ENCODE measurements at places on chromosomes 1 and 21.

DNA sequence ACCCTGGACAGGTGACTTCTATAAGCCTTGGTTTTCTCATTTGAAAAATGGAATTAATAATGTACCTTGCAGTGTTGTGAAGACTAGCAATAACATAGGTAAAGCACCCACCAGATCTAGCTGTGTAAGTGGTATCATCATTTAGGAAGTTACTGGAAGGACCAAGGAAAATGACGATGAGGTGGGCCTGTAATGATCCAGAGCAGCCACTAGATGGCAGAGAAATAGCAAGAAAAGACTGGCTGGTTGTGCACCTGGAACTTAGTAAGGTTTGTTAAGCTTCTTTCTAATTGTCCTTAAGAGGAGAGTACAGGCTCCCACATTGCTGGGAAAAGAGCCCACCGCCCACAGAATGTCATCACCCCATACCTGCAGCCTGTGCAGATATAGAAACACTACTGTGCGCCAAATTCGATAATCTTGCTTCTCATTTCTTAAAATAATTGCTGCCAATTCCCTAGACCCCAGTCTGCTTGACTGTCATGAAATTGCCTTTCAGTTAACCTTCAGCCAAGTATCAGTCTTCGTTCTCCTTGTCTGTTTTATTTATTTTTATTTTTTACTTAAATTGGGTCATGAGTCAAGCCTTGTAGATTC is 37.2 kb downstream of the WNT4 start:
- no peak for DNase-seq

DNA sequence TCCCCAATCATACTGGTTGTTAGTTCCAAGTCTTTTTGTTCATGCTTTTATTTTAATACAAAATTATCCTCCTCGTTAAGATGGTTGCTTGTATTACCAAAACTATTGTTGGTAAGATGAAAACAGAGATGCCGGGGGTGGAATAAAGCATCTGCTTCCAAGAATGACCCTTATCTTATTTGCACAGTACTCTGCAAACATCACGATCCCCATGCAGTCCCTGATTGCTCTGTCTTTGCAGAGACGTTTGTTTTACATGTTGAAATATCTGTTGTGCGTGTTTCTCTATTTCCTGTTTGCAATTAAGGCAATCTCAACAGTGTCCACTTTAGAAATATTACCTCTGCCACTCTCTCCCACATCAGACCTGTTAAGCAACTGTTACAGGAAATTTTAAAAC is 141.3 kb upstream of the NCAM2 start:
- DNase-seq = no peak

DNA sequence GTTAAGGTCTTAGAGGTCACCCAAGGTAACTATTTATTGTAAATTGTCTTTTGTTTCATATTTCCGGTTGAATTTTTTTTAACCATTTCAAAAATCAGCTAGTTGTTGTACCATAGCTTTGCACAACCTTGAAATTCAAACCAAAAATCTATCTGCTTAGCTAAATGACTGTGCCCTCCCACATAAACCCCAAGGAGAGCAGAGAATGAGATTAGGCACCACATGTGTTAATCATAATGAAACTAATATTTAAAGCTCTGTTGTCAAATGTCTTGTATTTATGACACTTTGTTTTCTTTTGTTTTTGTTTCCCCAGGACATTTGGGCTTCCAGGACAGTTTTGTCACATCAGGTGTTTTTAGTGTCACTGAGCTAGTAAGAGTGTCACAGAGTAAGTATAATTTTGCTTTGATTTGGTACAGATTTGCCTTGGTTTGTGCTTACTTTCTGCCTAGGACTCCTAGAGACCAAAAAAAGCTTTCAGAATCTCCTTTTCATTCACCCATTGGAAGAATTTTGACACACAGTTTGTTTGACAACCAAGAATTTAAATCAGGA is 249.9 kb downstream of the NFIA start:
- DNase-seq = no peak

DNA sequence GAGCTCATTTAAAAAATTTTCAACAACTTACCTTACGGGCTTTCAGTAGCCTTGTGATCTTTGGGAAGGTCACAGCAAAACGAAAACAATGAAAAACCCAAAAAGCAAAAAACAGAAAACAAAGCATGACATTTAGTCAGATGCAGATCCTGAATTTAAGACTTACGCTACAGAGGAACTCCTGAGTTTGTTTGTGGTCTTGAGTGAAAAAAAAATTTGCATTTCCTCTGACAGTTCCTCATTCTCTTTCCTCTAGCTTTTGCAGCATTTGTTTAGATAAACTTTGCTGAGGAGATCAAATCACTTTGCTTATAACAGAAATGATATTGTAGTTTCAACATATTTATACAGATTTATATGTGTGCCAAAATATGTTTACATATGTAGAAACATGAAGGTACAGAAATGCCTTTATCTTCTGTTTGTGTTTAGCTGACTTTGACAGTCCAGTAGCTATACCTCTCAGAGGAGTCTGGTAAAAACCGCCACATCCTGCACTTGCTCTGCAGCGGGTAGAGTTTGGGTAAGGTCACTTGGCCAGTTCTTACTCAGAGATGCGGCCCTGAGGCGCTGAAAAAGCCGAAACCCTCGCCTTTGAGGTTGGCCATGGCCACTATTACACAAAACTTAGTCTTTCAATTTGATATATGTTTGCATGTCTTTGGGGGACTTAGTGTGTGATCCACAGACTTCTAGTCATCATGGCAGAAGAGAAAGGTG is 142.5 kb downstream of the TNR start:
- no peak for DNase-seq

DNA sequence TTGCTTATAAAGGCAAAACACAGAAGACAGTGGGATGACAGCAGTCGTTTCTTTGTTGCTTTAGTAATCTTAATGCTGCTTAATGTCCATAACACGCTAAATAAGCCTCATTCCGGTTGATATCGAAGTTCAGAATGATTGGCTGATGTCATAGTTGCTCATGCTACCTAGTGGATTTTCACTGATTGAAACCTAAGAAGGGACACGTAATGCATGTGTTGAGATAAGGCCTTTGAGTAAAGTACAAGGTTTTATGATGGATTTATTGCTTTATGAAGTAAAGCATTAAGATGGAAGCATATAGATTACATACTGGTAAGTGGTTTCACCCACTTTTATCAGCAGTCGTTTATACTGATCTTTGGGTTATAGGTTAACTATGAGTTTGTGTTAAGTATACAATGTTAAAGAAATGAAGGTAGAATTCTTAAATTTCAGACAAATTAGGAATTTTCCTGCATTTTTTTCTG is 25.1 kb downstream of the IARS2 start:
- DNase-seq = no peak

DNA sequence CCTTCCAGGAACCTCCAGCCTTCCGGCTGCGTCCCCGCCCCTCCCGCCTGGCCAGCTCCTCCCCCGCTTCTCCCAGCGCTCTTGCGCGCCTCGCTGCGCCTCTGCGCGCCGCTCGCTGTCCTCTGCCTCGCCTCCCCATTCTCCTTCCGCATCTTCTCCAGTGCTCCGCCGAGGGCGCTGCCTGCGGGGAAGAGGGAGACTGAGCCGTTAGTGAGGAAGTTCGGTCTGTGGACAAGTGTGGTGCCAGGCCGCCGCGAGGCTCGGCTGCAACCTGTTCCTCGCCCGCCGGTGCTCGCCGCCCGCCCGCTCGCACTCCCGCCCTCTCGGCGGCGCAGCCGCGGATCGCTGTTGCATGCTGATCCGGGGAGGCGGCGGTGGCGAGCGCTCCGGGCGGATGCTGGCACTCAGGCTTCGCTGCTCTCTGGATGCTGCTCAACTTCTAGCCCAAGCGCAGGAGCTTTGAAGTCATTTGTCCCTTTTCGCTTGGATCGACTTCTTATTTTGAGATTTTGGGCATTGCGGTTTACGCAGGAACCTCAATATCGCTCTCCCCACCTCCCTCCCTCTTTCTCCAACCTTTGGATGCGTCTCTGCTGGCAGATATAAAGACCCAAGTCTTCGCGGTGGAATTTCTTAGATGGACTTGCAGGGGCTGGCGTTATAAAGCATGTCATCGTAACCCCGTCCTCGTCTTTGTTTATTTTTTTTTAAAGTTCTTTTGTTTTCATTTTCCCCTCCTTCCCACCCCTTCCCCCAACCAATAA is 614 bp upstream of the CACNA1E start:
- no peak for DNase-seq

GRCh38 chr1:218281285-218281684 is 3.8 kb upstream of the RRP15 start:
- DNase-seq = no peak

- no peak for DNase-seq
These were observed 291.1 kb upstream of the POU3F1 start for GRCh38 chr1:38337711-38338110.

DNA sequence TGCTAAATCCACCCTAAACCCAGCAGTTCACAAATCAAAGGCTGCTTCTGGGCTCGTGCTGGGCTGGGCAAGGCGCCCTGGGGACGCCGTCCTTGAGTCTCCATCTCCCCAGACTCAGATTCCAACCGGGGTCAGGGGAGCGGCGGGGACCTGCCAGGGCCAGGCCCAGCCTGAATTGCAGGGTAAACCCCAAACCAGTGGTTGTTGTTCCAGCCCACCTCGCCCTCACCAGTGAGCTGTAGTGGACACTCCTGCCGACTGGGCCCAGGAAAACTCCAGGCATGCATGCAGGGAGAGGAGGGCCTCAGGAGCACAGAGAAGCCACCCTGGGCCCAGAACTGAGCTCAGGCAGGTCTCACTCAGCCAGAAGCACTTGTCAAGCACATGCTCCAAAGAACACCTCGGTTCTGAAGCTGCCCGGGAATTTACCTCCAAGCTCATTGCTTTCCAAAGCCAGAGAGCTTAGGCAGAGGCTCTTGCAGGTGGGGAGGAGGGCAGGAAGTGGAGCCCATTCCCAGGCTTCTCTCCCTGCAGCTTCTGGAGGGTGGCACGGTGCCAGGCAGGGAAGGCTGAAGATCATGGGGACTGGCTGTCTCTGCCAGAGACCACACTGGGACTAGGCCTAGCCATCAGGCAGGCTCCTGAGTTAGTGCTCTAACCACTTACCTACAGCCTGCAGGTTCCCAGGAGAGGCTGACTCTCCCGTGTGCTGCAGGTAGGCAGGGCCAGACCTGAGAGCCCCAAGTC is 437.0 kb downstream of the MATN1 start:
- DNase-seq = no peak

DNA sequence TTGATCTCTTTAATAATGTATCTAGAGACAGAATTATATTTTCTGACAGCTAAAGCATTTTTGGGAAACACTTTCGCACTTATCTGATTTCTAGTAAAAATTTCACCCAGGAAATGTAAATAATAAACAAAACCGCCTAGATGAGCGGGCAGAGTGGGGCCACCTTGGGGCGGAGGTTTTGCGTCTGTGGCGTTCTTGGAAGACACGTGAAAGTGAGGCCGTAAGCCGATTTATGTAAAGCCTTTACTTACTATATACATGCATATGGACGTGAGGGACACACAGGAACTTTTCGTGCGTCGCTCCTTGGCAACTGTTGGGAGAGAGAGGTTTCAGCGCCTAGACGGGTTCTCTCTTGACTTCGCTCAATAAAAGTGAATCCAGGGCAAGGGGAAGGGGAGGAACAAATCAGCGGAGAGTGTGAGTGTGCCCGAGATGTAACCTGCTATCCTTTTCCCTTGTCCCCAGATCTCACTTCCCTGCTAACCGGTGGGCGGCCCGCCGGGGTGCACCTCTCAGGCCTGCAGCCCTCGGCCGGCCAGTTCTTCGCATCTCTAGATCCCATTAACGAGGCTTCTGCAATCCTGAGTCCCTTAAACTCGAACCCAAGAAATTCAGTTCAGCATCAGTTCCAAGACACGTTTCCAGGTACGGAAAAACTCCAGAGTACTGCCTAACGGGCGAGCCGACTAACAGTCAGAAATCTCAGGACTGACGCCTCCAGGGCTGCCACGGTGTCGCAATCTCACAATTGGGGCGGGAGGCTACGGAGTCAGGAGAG is 1.7 kb downstream of the HLX start:
- no peak for DNase-seq

- no peak for DNase-seq
These were observed 4.3 kb downstream of the CAMK1G start for GRCh38 chr1:209587789-209588188.

GRCh38 chr1:36769886-36770830 is 264.2 kb downstream of the GRIK3 start:
- DNase-seq = no peak

DNA sequence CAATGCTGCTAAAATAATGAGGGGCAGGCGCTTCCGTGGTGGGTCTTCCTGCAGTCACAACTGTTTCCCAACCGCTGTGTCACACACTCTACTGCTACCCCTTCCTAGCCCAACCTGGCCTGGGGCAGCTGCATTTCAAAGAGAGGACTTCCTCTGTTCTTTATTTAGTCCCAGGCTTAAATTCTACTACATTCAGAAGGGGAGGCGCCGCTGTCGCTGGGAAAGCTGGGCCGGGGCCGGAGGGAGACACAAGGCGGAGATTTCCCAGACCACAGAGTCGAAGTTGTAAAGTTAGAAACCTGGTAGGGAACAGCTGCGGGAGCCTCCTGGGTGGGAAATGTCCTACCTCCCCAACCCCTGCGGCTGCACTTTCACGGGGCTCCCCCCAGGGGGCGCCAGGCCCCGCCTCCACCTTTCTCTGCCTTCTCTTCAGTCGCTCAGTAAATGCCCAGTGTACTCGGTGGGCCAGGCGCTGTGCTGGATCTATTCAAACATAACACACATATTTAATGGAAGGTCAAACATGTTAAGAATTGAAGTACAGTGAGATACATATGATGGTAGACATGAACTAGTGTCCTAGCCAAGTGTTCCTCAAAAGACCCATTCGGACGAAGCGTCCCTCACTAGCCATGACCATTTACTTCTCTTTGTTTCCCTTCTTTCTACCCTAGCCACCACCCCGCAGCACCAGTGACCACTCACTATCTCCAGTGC is 23.1 kb downstream of the DYRK3 start:
- peak; percentile 42 for DNase-seq

DNA sequence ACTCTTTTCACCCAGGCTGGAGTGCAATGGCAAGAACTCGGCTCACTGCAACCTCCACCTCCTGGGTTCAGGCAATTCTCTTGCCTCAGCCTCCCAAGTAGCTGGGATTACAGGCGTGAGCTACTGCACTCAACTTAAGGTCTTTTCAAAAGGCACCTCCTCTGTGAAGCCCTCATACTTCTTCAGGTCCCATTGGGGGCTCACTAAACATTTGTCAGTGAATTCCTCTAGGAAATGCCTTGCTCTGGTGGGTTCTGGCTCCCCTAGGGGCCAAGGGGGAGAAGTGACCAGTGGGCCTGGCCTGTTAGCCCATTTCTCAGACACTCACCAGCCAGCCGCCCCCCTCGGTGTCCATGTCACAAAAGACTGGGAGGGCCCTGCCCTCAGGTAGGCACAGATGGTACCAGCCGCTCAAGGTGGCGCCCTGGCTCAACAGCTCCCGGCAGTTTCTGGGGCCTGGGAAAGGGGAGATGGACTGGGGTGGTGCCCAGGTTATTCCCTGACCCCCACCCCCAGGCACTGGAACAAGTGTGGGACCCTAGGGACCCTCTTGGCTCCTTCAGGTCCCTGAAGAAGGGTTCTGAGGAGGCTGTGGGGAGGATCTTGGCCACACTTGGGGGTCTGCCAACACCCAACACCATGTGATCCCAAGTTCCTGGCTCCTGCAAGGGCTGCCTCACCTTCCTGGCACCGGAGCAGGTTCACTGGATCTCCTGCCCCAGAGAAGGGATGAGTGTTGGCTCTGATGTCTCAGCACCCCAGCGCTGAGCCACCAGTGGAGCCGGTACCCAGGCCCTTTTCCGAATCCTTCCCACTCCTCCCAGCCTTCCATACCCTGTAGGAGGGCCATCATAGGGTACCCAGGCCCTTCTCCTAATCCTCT is 1.6 kb downstream of the FCN3 start:
- no peak for DNase-seq

- no peak for DNase-seq
These were observed 170.5 kb downstream of the NTMT2 start for GRCh38 chr1:170316270-170316669.

GRCh38 chr1:153968000-153968363 is 280 bp downstream of the CREB3L4 start:
- DNase-seq = no peak

Measured in T-helper 17 cell (primary cell).